Amniotic epithelial cell (primary cell): ENCODE measurements at places on chromosomes 3 and 15.
A peak's percentile ranks its signal among the peaks of the same experiment; 100 is the strongest.

DNA sequence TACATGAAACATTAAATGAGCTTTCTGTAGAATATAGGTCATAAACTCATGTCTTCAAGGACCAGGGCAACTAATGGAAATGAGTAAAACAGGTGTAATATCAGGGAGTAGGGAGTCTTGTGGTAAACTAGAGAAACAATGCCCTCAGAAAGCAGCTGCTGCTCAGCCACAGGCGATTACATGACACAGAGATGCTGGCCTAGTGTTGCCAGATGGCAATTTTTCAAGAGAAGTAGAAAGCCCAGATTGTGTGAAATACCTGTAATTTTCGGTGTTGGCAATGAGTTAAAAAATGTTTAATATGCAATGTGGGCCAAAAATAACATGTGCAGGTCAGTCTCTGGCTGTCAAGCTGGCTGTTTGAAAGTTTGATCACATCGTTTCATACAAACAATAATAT is 23.4 kb downstream of the NCEH1 start:
- DNase-seq, result no peak

- DNase-seq, result no peak
These were observed 24.1 kb upstream of the MRPS22 start for GRCh38 chr3:139319428-139320402.

- no peak for DNase-seq
These were observed 180.5 kb upstream of the TRIM42 start for GRCh38 chr3:140497331-140497730.

DNA sequence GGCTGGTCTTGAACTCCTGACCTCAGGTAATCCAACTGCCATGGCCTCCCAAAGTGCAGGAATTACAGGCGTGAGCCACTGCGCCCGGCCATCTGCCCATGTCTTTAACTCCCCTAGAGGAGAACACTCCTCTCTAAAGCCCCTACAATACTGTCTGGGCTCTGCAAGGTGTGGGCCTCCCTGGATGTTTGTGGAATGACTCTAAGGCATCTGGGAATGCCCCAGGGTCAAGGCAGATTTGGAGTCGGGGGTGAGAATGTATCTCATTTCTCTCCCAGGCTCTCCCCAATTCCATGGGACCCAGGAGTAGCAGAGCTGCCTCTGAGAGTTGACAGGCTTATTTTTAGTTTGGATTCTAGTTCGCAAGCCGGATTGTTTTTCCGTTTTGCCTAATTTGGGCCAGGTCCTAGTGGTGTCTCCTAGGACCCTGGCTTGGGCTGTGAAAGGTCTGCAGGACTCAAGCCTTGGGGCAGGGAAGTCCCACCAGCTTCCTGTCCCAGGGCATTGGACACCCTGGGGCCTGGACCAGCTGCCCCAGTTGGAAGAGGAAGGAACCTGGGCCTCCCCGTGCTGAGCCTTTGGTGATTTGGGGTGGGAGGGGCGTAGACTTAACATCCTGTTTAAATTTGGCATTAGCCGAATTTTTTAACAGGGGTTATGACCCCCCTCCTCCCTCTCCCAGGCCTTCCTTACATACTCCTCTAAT is 53.5 kb downstream of the MAGEF1 start:
- no peak for DNase-seq

DNA sequence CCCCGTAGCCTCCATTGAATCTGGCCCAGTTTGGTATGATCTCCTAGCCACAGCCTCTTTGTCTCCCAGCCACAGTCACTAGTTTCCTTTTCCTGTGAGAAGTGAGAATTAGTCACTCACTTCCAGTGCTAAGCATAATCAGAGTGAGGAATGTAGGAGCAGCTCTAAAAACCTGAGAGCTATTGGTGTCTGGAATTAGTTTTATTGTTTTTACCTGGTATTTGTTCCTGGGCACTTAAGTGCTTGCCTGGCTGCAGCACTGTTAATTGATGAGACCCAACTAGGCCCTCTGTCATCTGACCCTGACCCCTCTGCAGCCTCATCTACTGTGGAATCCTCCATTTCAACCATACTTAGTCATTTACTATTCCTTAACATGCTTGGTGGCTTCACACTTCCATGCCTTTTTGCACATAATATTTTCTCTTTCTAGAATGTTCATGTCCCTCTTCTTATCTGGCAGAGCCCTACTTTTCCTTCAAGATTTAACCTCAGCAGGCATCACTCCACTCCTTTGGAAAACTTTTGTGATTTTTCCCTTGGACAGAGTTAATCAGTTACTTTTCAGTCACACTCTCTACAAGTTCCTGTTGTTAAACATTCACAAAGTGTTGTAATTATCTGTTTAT is 48.8 kb downstream of the PDE8A start:
- DNase-seq, result peak; percentile 25

- no peak for DNase-seq
These were observed 108.5 kb downstream of the SYNPR start for GRCh38 chr3:63386568-63386967.

DNA sequence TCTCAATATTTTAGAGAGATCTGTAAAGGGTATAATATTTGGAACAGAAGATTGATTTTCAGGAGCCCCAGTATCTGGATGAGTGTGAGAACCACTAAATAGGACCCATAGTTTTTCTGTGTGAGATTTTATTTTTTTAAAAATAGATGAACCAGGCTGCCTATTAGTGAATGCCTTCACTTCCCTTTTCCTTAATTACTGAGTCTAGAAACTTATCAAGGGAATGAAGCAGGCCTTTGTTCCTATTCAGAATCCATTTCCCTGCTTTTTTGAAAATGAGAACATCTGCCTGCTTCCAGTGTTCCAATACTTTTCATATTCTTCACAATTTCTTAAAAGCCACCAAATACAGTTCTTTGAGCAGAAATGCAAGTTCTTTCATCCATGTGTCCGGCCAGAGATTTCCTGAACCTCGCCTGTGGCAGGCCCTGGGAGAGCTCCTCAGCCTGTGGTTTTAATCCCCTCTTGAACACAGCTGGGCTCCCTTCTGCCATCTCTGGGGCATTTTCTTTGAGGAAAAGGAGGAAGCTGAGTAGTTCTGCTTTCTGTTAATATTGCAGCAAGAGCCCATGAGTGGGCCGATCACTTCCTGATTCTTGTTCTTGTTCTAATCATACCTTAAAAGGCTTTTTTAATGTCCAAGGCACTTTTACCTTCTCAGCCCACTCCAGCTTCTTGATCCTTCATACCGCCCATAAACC is 4.7 kb downstream of the EHD4 start:
- peak; percentile 59 for DNase-seq

- DNase-seq, result no peak
These were observed 314.7 kb upstream of the SLCO3A1 start for GRCh38 chr15:91538782-91539181.

GRCh38 chr3:151439652-151440125 is 21.2 kb downstream of the IGSF10 start:
- DNase-seq, result peak; percentile 74

DNA sequence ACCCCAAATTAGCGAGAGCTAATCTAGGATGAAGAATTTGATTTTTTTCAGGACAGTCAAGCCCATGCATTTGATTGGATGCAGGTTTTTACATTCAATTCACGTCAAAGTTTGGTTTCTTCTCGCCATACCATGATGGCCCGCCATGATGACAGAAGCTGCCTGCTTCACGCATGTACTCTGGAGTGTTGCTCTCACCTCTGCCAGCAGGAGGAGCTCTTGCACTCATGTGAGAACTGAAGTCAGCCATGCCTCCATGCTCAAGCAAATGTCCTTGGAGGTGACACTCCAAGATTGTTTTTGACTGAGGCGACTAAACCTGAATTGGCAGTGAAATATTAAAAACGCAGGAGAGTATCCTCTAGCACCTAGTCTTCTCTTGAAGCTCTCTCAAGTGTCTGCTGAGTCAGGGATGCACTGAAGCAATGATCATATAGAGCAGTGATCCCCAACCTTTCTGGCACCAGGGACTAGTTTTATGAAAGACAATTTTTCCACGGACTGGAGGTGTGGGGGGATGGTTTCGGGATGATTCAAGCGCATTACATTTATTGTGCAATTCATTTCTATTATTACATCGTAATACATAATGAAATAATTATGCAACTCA is 120.9 kb downstream of the SAMMSON start:
- DNase-seq, result peak; percentile 32

- peak; percentile 89 for DNase-seq
These were observed 116.0 kb downstream of the XXYLT1 start for GRCh38 chr3:195154793-195155535.

- DNase-seq, result peak; percentile 6
These were observed 54.1 kb upstream of the PPIB start for GRCh38 chr15:64216730-64217428.

- DNase-seq, result peak; percentile 78
These were observed 48.7 kb upstream of the NR2E3 start for GRCh38 chr15:71761649-71762048.

DNA sequence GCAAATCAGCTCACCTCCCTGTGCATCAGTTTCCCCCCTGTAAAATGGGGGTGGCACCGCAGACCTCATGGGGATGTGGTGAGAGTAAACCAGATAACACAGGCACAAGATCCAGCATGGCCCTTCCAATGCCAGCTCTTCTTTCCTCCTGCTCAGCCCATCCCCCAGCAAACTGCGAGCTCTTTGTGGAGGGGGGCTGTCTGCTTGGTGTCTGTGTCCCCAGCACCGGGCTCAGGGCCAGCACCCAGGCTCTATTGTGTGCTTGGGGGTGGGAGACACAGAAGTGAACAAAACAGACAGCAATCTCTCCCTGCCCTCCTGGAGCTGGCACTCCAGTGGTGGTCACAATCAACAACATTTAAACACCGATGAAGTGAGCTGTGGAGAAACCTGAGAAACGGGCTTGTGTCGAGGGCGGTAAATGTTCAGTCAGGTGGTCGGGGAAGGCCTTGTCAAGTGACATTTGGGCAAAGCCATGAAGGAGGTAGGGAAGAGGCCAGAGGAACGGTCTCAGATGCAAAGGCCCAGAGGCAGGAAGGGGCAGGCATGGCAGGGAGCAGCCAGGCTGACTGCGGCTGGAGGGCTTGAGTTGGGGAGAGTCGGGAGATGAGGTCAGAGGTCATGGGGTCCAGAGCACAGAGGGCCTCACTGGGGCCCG is 28.4 kb downstream of the GRIP2 start:
- no peak for DNase-seq

DNA sequence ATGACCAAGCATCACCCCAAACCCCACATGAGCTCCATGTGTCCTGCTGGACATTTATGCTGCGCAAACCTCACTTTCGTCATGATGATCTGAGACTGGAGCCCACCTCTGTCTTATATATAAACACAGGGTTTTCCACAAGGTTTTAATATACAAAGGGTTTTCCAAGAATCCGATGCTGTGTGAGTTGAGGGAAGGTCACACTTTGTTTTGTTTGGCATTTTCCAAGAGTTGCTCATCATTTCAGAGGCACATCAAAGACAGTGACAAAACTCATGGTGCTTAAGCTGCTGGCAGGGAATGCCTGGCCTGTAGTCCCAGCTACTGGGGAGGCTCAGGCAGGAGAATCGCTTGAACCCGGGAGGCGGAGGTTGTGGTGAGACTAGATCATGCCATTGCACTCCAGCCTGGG is 20.0 kb downstream of the EFCC1 start:
- DNase-seq, result no peak

- DNase-seq, result no peak
These were observed 203.3 kb downstream of the TP63 start for GRCh38 chr3:189834462-189834861.

- DNase-seq, result no peak
These were observed 950 bp downstream of the ANKDD1A start for GRCh38 chr15:64912379-64913325.

DNA sequence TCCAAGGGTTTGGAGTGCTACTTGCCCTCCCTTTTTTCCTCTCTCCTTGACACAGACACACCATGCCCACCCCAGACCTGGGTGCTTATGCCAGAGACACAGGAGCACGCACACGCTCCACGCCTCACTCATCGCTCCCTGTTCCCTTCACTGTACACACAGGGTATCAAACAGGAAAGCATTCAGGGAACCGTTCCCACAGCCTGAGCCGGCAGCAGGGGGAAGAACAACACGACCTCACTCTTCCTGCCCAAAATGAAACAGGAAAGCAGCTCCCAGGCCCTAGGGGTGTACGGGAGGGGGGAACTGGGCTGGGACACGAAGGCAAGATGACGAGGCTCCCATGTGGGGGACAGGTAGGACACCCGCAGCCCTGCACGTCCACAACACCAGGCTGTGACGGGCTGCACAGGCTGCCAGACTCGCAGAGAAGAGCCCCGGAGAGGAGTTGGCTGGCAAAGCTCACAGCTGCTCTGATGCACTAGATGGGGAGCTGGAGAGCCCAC is 11.2 kb downstream of the DLL4 start:
- no peak for DNase-seq

DNA sequence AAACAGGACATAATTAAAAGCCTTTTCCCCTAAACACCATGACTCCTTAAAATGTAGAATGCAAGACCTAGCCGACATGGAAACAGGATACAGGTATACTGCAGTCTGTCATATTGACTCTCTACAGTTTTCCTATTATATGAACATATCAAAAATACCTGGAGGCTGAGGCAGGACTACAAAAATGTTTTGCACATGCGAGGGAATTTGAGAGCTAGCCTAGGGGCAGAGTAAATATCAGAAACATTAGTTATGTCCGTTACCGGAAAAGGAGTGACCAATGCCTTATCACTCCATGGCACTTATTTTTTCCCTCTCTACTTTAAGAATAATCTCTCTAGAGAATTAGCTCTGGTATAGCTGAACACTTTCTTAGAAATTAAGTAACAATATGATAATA is 732.3 kb downstream of the TUSC7 start:
- no peak for DNase-seq

DNA sequence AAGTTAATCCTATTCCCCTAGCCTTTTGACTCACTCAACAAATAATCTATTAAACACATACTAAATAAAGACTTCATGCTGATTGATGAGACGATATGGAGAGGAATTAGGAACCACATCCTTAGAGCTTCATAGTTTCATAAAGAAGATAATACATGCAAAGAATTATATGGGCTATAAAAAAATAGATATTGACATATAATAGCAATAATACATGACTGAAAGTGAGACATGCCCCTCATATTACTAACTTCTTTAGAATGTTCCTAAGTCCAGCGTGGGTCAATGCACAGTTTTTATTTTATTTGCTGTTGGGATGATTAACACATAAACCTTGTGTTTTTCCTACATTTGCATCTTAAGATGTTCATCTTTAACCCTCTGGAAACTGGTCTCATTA is 32.2 kb downstream of the SUCNR1 start:
- DNase-seq, result no peak

DNA sequence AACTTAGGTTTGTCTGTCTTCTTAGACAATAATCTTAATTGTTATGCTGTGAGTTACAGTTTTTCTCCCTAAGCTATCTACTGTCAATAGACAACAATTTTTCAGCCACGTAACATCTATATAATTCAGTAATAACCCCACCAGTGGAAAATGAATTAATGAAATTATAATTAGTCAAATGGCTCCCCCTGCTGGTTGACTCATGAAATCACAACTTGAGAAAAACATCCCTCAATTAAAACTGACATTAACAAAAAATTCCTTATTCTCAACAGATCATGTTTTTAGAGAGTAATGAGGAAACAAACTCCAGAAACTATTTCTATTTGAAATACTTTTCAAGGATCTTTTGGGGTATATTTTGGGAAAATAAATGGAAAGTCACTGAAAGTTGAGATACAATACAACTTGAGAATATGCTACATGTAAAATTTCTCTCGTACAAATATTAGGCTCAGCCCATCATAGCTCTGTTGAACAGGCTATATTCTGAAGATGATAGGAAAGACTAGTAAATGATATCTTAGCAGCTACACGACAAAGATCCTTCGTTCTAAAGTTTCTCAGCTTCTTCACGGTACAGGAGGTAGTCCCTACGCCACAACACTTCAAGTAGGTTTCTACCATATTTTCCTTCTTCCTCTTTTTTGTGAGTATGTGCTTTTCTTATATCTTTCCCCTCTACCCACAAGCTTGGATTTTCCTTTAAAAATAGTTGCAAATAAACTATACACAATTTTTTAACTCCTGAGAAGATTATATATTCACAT is 20.7 kb downstream of the PPP1R2 start:
- DNase-seq, result peak; percentile 24

GRCh38 chr15:52787123-52787503 is 3.0 kb downstream of the ONECUT1 start:
- no peak for DNase-seq
